ENCODE measurements at places on chromosomes 2 and 18.

GRCh38 chr2:72841462-72842125, 15.8 kb upstream of the EXOC6B start:
- no peak for DNase-seq

DNA sequence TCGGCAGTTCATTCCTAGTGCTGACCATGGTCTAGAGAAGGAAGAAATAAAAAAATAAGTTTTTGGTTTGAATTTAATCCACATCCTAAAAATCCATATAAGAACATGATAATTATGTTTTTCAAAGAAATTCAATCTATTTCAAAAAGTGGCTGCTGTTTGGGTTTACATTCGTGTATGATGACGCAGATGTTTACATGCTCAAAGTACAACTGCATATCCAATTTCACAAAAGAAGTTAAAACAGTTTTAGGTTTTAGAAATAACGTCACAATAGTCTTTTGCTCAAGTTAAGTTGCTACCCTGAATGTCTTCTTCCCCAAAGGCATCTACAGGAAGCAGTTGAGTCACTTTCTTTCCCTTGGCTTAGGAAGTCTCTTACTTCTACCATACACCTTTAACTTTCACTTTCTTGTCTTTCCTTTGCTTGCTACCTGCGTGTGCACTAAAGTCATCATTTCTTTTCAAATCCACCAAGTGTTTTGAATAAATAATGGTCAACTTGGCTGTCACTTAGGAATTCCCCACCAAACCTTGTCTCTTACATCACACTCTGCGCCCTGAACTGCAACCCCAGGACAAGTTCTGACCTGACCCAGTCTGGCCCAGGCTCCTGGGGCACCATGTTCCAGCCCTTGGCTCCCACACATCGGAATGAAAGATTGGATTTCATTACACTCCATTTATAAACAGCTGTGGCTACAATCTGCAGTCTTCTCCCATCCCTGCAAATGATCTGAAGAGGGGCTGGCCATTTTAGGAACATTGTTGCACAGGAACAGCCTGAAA, 28.4 kb downstream of the FAM237A start:
- DNase-seq: no peak

GRCh38 chr18:50071397-50071796, 123.5 kb downstream of the MYO5B start:
- DNase-seq: no peak

GRCh38 chr2:72006188-72006736, 141.4 kb downstream of the CYP26B1 start:
- no peak for DNase-seq

GRCh38 chr18:22194151-22194598, 24.8 kb downstream of the GATA6 start:
- DNase-seq: no peak

DNA sequence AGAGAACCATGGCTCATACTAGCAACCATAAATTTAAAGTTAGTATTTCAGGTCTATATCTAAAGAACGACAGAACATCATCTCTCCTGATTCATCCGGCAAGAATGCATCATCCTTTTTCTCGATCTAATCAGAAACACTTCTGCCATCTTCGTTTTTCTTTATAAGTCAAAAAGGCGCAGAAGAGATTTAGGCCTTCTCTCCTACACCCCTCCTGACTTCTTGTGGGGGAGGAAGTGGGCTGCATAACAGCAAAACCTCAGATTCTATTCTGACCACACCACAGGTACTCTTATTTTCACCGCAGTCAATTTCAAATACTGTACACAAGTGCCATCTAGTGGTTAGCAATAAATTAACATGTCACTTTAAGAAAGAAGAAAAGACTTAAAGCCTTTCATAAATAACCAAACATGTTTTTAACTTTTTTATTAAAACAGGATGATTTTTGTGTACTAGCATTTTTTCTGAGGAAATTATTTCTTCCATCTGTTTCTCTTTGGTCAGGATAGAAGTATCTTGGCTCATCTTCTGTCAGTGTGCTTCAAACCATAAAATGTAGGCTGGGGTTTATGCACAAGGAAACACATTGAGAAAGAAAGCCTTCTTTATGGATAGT, 48.4 kb upstream of the PIK3C3 start:
- DNase-seq: peak; percentile 45

GRCh38 chr2:172985139-172985892, 90.3 kb upstream of the MAP3K20 start:
- no peak for DNase-seq

DNA sequence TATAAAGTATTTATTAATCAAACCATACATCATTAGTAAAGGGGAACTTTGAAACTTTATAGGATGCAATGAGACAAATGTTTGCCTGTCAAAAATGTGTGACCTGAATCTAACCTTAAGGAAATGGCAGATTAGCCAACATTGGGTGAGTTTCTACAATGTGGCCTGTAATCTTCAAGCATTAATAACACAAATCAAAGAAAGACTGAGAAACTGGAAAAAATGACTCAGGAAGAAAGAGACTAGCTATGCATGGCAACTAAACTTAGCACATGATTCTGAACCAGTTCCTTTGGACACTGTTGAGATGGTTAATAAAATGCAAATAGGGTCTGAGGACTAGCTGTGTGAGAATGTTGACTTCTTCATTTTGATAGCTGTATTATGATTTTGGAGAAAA, 628.6 kb upstream of the ID2 start:
- DNase-seq: no peak
